ENCODE measurements at places on chromosomes 4 and X. TPM values are rescaled to one million over a fixed set of nuclear protein-coding genes. Genes with fewer than 3 reads are reported as not detected.

The FAM9C gene
- polyA plus RNA-seq = 0.09 TPM

The KLF8 gene
- polyA plus RNA-seq = 9.0 TPM

The DKK2 gene
- 0.19 TPM for polyA plus RNA-seq

The COL4A5 gene
- polyA plus RNA-seq = 8.1 TPM

The FDCSP gene
- not detected for polyA plus RNA-seq

The CLCN5 gene
- polyA plus RNA-seq = 1.2 TPM

The CTAG1A gene
- 0.51 TPM for polyA plus RNA-seq

The NLGN3 gene
- 0.67 TPM for polyA plus RNA-seq

The RIBC1 gene
- polyA plus RNA-seq = not detected

The CXXC4 gene
- polyA plus RNA-seq = 0.92 TPM

The GYPB gene
- not detected for polyA plus RNA-seq

The P2RY10 gene
- 0.73 TPM for polyA plus RNA-seq

The PCDH7 gene
- 0.30 TPM for polyA plus RNA-seq

The GC gene
- polyA plus RNA-seq = 0.49 TPM

The TMEM31 gene
- polyA plus RNA-seq = not detected

The PPP1R2C gene
- not detected for polyA plus RNA-seq

The POU4F2 gene
- polyA plus RNA-seq = not detected

The DMRTC1B gene
- 0.07 TPM for polyA plus RNA-seq

The NLGN4X gene
- 2.2 TPM for polyA plus RNA-seq

The LUZP4 gene
- polyA plus RNA-seq = not detected

The SGMS2 gene
- polyA plus RNA-seq = 15.7 TPM

The EFHC2 gene
- polyA plus RNA-seq = 0.67 TPM

The GLRA3 gene
- 0.03 TPM for polyA plus RNA-seq

The GPM6B gene
- polyA plus RNA-seq = 2.1 TPM

The CXCL3 gene
- polyA plus RNA-seq = 63.6 TPM

The PDZD4 gene
- polyA plus RNA-seq = 2.7 TPM

The TCEAL7 gene
- polyA plus RNA-seq = 13.8 TPM

The NLRP2B gene
- polyA plus RNA-seq = not detected

The ZDHHC15 gene
- polyA plus RNA-seq = 1.0 TPM

The VSIG4 gene
- 137 TPM for polyA plus RNA-seq

The ZNF41 gene
- 2.1 TPM for polyA plus RNA-seq

The HSFX3 gene
- polyA plus RNA-seq = not detected

The TLR3 gene
- polyA plus RNA-seq = 2.9 TPM

The PDGFC gene
- 17.2 TPM for polyA plus RNA-seq

The SSX2B gene
- not detected for polyA plus RNA-seq

The YIPF6 gene
- polyA plus RNA-seq = 16.1 TPM

The TRIM60 gene
- not detected for polyA plus RNA-seq

The GAGE12G gene
- polyA plus RNA-seq = not detected

The SHISA3 gene
- 12.8 TPM for polyA plus RNA-seq

The RPS6KA6 gene
- polyA plus RNA-seq = 0.11 TPM

The ARHGEF6 gene
- polyA plus RNA-seq = 19.7 TPM

The EXOC1L gene
- 1.9 TPM for polyA plus RNA-seq

The ADH6 gene
- 0.17 TPM for polyA plus RNA-seq

All from adipose tissue (tissue), 3 donors.